ENCODE measurements at places on chromosomes 6 and 20.

GRCh38 chr6:157445277-157446009, 64.5 kb downstream of the ZDHHC14 start:
- H3K27me3 ChIP-seq, result no peaks in the 10 kb centered on the region
- no peak overlapping the region for H3K27ac ChIP-seq
- no peak for DNase-seq

- H3K27ac ChIP-seq, result no peak overlapping the region
- no peaks in the 10 kb centered on the region for H3K36me3 ChIP-seq
- H3K4me1 ChIP-seq, result peaks cover 6% of the 10 kb centered on the region
- H3K27me3 ChIP-seq, result peaks cover 52% of the 10 kb centered on the region
- no peak overlapping the region for H3K4me3 ChIP-seq
Measured at GRCh38 chr6:28651161-28651560, 125.5 kb downstream of the GPX5 start.

- H3K36me3 ChIP-seq, result no peaks in the 10 kb centered on the region
- no peak overlapping the region for H3K4me3 ChIP-seq
- H3K4me1 ChIP-seq, result peaks cover 13% of the 10 kb centered on the region
- peak overlapping the region; percentile 45 for H3K27ac ChIP-seq
Measured at GRCh38 chr20:13865791-13866351, 81.0 kb downstream of the NDUFAF5 start.

- no peaks in the 10 kb centered on the region for H3K4me1 ChIP-seq
- no peak overlapping the region for H3K27ac ChIP-seq
- H3K27me3 ChIP-seq, result peaks cover 22% of the 10 kb centered on the region
Measured at GRCh38 chr6:174036-174435, 118.3 kb upstream of the DUSP22 start.

DNA sequence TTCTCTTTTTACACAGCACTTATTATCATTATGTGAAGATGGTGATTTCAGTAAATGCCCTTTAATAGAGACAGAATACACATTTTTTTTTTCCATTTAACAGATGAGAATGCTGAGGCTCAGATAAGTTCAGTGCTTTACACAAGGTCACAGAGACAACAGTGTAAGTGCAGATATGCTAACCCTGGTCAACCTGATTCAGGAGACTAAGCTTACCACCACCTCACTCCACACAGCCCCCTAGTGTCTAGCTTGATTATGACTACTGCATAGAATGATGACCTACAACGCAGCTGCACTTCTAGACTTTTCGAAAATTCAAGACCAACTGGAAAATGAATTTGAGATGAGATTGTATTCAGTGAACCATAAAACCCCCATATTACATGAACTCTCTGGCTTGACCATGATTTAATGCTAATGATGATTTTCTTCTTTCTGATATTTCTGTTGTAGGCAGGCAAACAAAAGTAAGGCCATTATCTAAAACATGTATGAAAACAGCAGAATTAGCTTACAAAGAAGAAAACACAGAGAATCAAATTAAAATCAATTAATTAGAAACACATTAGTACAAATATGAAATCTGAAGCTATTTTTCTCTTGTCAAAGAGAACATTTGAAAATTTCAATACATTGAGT, 212.1 kb upstream of the PHACTR1 start:
- no peaks in the 10 kb centered on the region for H3K36me3 ChIP-seq
- H3K27ac ChIP-seq, result no peak overlapping the region
- peaks cover 12% of the 10 kb centered on the region for H3K4me1 ChIP-seq

GRCh38 chr6:36692861-36693702, 4.5 kb upstream of the RAB44 start:
- no peak overlapping the region for H3K4me3 ChIP-seq
- H3K27me3 ChIP-seq, result no peaks in the 10 kb centered on the region
- H3K4me1 ChIP-seq, result peaks cover 23% of the 10 kb centered on the region
- no peaks in the 10 kb centered on the region for H3K36me3 ChIP-seq
- no peak overlapping the region for H3K27ac ChIP-seq

DNA sequence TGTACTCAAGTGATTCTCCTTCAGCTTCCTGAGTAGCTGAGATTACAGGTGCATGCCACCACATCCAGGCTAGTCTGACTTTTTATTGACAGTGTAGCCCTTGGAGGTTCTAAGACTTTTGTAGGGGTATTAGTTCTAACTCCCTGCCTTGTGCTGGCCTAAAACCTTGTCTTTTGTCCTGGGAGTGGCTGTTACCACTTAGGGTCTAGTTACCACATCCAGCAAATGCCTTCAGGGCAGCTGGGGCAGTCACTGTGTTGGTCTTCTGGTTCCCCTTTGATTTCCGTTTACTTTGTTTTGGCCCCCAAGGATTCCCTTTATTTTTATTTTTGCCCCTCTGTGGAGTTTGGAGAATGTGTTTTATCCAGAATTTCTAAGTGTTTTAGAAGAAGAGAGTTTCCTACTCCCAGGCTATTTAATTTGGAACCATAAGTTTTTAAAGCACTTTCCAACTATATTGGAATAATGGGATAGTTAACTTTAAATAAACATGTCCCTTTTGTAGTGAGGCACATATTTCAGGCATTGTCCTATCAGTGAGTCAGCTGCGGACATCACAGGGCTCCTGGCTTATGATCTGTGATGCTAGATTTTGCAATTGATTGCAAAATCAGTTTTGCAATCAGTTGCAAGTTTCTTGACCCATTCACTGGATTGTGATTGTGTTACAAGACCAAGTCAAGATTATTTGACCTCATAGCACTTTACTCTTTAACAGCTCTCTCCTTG, 25.0 kb downstream of the IL22RA2 start:
- H3K4me1 ChIP-seq, result peaks cover 3% of the 10 kb centered on the region
- H3K4me3 ChIP-seq, result no peak overlapping the region
- no peak for DNase-seq
- no peak overlapping the region for H3K27ac ChIP-seq
- H3K27me3 ChIP-seq, result no peaks in the 10 kb centered on the region

- H3K4me3 ChIP-seq, result no peak overlapping the region
- DNase-seq, result no peak
- no peaks in the 10 kb centered on the region for H3K36me3 ChIP-seq
- peaks cover 41% of the 10 kb centered on the region for H3K27me3 ChIP-seq
- no peak overlapping the region for H3K27ac ChIP-seq
Measured at GRCh38 chr20:2023151-2023550, 29.3 kb upstream of the PDYN start.

- no peak overlapping the region for H3K27ac ChIP-seq
- H3K4me3 ChIP-seq, result no peak overlapping the region
- no peak for DNase-seq
- H3K36me3 ChIP-seq, result no peaks in the 10 kb centered on the region
- no peaks in the 10 kb centered on the region for H3K27me3 ChIP-seq
Measured at GRCh38 chr6:89582669-89583325, 55.8 kb downstream of the LYRM2 start.

DNA sequence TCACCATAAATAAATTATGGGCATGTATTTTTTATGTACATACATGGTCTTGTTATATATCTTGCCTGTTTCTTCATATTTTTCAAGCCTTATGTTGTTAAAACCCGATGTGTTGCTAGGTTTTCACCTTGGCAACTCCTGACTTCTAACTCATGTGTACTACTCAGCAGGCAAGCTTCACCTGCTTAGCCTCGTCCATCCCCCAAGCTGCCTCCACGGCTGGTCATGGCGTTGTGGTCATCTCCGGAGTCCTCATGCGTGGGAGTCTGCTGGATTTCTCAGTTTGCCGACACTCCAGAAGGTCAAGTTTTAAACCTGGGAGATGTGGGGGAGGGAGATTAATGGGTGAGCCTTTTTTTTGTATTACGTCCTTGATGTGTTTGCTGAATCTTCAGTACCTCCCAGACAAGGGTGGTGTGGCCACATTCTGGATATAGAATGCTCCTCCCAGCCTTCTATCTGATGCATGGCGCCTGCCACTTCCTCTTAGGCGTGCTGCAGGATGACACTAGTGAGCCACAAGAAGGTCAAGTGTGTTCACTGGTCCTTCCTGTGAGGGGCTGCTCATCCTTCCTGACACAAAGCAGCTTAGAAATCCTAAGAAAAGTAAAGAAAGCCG, 26.6 kb upstream of the EDN3 start:
- no peaks in the 10 kb centered on the region for H3K4me1 ChIP-seq
- DNase-seq, result no peak
- peaks cover 20% of the 10 kb centered on the region for H3K27me3 ChIP-seq

DNA sequence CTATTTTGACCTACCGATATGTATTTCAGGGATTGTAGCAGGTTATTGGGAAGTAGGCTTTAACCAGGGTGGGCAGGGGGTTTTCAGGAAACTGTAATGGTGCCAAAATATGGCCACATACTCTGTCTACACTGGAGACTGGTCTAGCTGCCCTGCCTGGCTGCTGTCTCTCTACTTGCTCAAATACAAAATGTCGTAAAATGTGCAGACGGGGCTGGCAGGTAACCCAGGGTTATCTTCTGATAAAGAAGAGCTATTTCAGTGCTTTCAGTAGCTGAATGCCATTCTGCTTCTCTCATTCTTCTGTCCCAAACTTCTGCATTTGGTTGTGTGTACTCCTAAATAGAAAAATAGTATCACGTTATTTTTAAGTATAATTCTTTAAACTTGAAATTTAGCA, 616.2 kb downstream of the EPM2A start:
- H3K4me1 ChIP-seq, result no peaks in the 10 kb centered on the region
- no peak overlapping the region for H3K27ac ChIP-seq
- no peaks in the 10 kb centered on the region for H3K27me3 ChIP-seq
- H3K4me3 ChIP-seq, result no peak overlapping the region
- no peaks in the 10 kb centered on the region for H3K36me3 ChIP-seq

- H3K27ac ChIP-seq, result no peak overlapping the region
- H3K4me3 ChIP-seq, result no peak overlapping the region
- no peaks in the 10 kb centered on the region for H3K4me1 ChIP-seq
- DNase-seq, result no peak
- H3K27me3 ChIP-seq, result no peaks in the 10 kb centered on the region
Measured at GRCh38 chr6:17790489-17790888, 83.8 kb upstream of the NUP153 start.

DNA sequence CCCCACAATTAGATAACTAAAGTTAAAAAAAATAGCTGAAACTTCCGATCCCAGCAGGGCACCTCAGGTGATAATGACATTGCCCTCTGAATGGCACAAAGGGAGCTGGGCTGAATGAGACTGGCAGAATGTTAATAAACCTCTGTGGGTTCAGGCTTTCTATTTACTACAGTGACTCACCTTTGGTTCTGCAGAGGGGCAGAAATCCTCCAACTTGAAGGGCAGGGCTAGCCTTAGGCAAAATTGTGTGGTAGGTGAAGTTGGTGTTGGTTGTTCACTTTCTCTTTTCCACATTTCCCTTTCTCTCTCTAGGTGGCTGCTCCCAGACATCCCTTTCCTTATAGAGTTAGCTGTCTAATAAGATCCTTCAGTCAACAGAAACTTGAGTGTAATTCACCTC, 625.2 kb downstream of the EPM2A start:
- no peaks in the 10 kb centered on the region for H3K4me1 ChIP-seq
- DNase-seq, result no peak
- no peaks in the 10 kb centered on the region for H3K27me3 ChIP-seq
- no peaks in the 10 kb centered on the region for H3K36me3 ChIP-seq

DNA sequence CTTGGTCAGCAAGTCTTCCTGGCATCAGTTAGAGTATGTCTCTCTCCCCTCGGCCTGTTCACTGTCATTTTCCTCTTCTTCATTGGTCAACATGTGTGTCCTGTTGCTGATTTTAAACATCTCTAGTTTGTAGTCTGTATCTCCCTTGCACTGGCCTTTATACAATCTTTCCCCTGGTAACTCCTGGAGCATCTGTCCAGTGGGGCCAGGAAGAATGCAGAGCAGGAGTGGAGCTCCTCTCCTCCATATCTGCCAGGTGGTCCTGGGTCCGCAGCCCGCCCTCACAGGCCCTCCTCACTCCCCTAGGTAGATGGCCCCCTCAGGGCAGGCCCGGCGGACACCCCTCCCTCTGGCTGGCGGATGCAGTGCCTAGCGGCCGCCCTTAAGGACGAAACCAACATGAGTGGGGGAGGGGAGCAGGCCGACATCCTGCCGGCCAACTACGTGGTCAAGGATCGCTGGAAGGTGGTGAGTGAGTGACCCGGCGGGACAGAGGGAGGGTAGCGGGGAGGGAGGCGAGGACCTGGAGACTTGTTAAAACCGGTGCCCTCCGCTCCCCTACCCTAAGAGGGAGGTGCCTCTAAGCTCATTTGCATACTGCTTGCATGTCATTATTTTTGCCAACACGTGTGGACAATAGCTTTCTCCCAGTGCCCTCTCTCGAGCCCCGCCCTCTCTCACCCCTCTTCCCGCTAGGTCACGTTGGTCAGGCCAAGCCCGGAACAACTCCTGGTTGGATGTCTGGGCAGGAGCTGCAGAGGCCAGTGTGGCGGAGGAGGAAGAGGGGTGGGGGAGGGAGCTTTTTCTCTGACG, 3.2 kb downstream of the TTBK1 start:
- DNase-seq, result no peak
- no peaks in the 10 kb centered on the region for H3K36me3 ChIP-seq
- H3K27ac ChIP-seq, result no peak overlapping the region
- peak overlapping the region; percentile 48 for H3K4me3 ChIP-seq
- H3K27me3 ChIP-seq, result peaks cover 77% of the 10 kb centered on the region
- peaks cover 20% of the 10 kb centered on the region for H3K4me1 ChIP-seq

GRCh38 chr6:138203315-138203714, 15.0 kb downstream of the PBOV1 start:
- H3K4me3 ChIP-seq, result no peak overlapping the region
- DNase-seq, result no peak
- no peaks in the 10 kb centered on the region for H3K4me1 ChIP-seq
- no peaks in the 10 kb centered on the region for H3K36me3 ChIP-seq

GRCh38 chr20:41664584-41664983, 46.4 kb upstream of the CHD6 start:
- H3K27ac ChIP-seq, result no peak overlapping the region
- H3K4me3 ChIP-seq, result no peak overlapping the region
- no peak for DNase-seq
- no peaks in the 10 kb centered on the region for H3K36me3 ChIP-seq
